ENCODE measurements at places on chromosomes 4 and X. TPM values are rescaled to one million over a fixed set of nuclear protein-coding genes. Genes with fewer than 3 reads are reported as not detected.

The ADGRG2 gene
- total RNA-seq, result 0.39 TPM

The RTL3 gene
- not detected for total RNA-seq

The TMEM271 gene
- total RNA-seq, result 0.35 TPM

DNA sequence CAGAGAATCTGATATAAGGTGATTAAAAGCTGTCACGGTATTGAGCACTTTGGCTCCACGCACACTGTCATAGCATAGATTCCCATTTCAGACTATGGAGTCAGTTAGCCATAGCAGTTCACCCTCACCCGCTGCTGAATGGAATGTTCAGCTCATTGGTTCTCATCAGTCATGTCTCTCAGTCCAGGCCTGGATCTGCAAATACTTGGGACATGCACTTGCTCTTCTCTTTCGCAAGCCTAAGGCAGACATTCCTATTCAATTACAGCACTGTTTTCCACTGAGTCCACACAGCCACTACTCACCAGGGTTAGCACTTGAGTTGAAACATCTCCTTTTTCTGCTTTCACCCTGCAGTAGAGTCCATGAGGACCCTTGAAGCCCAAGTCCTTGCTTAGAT lies 30.6 kb upstream of the SCML1 start:
- no peak for DNase-seq

- DNase-seq, result no peak
Observed at GRCh38 chr4:94304365-94304971, 38.2 kb downstream of the HPGDS start.

GRCh38 chrX:32010212-32010611 lies 938.4 kb upstream of the FTHL17 start:
- no peak for DNase-seq

DNA sequence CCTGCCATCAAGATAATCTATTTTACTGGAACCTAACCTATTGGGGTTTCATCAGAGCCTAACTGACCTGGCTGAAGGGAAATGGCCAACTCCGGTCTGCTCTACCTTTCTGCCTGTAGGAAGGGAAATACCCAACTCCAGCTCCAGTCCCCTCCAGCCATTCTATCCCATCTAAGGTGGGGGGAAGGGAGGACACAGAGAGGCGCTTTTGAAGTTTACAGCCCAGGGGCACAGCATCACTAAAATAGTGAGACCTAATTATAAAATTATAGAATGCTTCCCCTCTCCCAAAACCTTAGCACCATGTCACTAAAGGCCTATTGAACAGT lies 27.8 kb upstream of the ACSL4 start:
- no peak for DNase-seq

- no peak for DNase-seq
Observed at GRCh38 chr4:148312956-148313490, 129.2 kb downstream of the NR3C2 start.

All from mucosa of descending colon (tissue), 3 donors.